ENCODE measurements at places on chromosomes 2 and 18. TPM values are rescaled to one million over a fixed set of nuclear protein-coding genes. Genes with fewer than 3 reads are reported as not detected.
A peak's percentile ranks its signal among the peaks of the same experiment; 100 is the strongest.

The INHBB gene
- total RNA-seq: 3.6 TPM

The GULP1 gene
- 50.3 TPM for total RNA-seq

The CABYR gene
- total RNA-seq: 0.52 TPM

DNA sequence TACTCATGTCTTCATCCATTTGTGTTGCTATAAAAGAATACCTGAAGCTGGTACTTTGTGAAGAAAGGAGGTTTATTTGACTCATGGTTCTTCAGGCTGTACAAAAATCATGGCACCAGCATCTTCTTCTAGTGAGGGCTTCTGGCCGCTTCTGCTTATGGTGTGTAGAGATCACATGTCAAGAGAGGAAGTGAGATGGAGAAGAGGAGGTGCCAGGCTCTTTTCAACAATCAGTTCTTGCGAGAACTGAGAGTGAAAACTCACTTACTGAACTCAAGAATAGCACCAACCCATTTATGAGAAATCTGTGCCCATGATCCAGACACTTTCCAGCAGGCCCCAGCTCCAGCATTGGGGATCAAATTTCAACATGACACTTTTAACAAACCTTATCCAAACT is 30.0 kb upstream of the BARD1 start:
- no peak overlapping the region for H3K4me3 ChIP-seq
- no peak overlapping the region for H3K27ac ChIP-seq
- no peak for DNase-seq
- no peaks in the 10 kb centered on the region for H3K27me3 ChIP-seq
- no peaks in the 10 kb centered on the region for H3K4me1 ChIP-seq

GRCh38 chr2:62147610-62148301 is 48.2 kb upstream of the B3GNT2 start:
- DNase-seq: no peak
- H3K36me3 ChIP-seq: no peaks in the 10 kb centered on the region
- no peak overlapping the region for H3K27ac ChIP-seq
- H3K4me3 ChIP-seq: no peak overlapping the region
- H3K4me1 ChIP-seq: no peaks in the 10 kb centered on the region

GRCh38 chr2:215775106-215775505 is 238.2 kb downstream of the MREG start:
- no peak for DNase-seq
- H3K27me3 ChIP-seq: no peaks in the 10 kb centered on the region
- no peaks in the 10 kb centered on the region for H3K4me1 ChIP-seq
- H3K36me3 ChIP-seq: no peaks in the 10 kb centered on the region

- no peak overlapping the region for H3K27ac ChIP-seq
- DNase-seq: no peak
- peaks cover 10% of the 10 kb centered on the region for H3K4me1 ChIP-seq
- H3K27me3 ChIP-seq: no peaks in the 10 kb centered on the region
Observed at GRCh38 chr2:67848551-67849285, 214.1 kb downstream of the C1D start.

DNA sequence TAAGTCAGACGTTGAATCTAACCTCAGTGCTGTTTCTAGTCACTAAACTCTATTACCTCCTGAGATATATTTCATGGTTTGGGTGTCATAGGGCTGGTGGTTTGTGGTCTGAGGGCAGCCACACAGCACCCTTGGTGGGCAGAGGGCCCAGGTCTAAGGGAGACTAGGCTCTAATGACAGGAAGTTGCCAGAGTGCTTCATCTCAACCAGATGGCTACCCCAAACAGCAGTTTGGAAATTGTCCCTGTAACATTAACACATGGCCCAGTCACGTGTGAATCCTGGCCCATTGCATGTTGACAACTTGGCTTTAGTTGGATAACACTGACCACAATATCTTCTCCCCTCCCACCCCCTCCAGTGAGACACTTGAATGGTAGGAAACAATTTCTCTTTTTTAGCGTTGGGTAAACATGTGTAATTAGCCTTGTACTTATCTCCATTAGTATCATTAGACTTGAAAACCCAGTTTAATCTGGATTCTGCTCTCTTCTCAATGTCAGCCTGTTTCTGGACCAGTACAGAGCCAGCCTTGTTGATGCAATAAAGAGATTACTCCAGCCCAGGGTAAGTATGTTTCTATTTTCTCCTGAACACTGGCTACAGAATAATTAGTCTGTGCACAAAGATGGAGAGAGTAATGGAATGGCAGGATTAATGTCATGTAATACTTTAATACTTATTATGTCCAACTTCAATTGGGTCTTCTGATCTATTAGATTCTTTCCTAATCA is 187.8 kb upstream of the SIX3 start:
- no peak for DNase-seq
- no peak overlapping the region for H3K4me3 ChIP-seq
- no peaks in the 10 kb centered on the region for H3K4me1 ChIP-seq
- no peak overlapping the region for H3K27ac ChIP-seq
- H3K36me3 ChIP-seq: no peaks in the 10 kb centered on the region
- no peaks in the 10 kb centered on the region for H3K27me3 ChIP-seq

DNA sequence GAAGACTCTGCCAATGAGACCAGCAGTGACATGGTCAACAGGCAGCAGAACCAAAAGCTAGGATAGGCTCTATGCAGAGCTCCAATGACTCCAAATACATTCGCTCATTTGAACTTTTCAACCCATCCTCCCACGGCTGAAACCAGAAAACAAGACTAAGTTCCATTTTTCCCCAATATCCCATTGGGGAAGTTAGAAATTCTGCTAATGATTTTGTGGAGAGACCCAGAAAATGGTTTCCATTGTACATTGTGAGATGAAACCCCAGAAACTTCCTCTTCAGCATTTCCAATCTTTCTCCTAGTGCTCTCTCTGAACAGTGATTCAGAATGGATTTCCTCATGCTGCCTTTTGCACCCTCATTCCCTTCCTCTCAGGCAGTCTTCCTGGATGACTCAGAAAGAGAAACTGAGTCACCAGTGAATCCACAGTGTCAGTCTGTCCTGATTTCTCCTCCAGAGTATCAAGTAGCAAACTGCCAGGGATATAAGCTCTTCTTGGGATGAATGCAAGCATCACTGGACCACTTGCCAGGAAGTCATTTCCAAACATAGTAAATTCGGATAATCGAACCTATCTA is 467.7 kb upstream of the ID2 start:
- no peak overlapping the region for H3K4me3 ChIP-seq
- no peaks in the 10 kb centered on the region for H3K27me3 ChIP-seq
- no peaks in the 10 kb centered on the region for H3K4me1 ChIP-seq
- H3K27ac ChIP-seq: no peak overlapping the region

- peak within 1 kb of the TSS; percentile 85 for H3K4me3 ChIP-seq
- peak within 1 kb of the TSS; percentile 99 for H3K27ac ChIP-seq
- H3K27me3 ChIP-seq: no peaks in the 10 kb centered on the region
- H3K36me3 ChIP-seq: no peaks in the 10 kb centered on the region
- peak; percentile 50 for DNase-seq
Observed at GRCh38 chr2:46915281-46915810, at the start of gene MCFD2. Gene MCFD2, minus strand, starts transcription at chr2:46915806. Its CDS starts 6,635 bp downstream, at chr2:46909171.

DNA sequence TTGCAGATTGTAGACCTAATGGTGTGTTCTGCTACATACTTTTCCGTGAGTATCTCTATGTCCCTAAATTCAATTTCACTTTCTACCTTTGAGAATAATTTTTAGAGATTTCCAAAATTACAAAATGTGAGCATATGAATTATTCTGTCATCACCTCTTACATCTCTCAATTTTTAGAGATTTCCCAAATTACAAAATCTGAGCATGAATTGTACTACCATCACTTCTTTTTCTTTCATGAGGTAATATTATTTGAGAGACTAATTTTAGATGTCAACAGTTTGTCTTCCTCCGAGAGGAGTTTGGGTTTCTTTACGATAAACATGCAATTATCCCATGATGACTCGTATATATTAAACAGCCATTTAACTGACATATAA is 32.1 kb downstream of the INSIG2 start:
- no peak overlapping the region for H3K4me3 ChIP-seq
- no peaks in the 10 kb centered on the region for H3K36me3 ChIP-seq
- H3K4me1 ChIP-seq: peaks cover 43% of the 10 kb centered on the region
- H3K27me3 ChIP-seq: no peaks in the 10 kb centered on the region

- H3K36me3 ChIP-seq: no peaks in the 10 kb centered on the region
- no peaks in the 10 kb centered on the region for H3K27me3 ChIP-seq
- no peaks in the 10 kb centered on the region for H3K4me1 ChIP-seq
- no peak for DNase-seq
- no peak overlapping the region for H3K27ac ChIP-seq
- no peak overlapping the region for H3K4me3 ChIP-seq
Observed at GRCh38 chr2:40435426-40436092, 16.3 kb downstream of the SLC8A1 start.

DNA sequence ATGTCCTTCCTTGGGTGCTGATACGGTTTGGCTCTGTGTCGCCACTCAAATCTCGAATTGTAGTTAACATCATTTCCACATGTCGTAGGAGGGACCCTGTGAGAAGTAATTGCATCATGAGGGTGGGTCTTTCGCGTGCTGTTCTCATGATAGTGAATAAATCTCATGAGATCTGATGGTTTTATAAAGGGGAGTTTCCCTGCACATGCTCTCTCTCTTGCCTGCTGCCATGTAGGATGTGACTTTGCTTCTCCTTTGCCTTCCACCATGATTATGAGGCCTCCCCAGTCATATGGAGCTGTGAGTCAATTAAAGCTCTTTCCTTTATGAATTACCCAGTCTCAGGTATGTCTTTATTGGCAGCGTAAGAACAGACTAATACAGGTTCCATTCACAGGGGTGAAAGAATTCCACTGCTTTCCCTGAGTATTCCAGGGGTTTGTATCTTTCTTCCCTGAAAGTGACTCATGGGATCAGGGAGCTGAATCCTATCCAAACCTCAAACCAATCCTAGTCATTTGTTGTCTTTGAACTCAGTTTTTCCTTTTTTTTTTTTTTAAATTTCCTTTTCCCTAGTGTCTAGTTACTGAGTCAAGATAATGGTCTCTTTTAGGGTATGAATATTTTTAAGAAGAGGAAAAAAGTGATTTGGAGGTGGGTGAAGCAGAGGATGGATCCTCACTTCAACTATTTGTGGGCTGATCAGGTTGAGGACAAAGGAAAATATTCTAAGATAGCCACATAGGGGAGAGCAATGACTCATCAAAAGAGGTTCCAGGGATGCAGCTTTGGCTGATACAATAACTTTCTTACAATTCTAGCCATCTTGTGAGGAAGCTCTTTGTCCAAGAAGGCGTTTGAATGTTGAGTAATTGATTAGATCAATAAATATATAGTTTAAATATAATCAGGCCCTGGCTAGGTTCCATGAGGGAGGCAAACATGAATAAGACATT is 19.5 kb upstream of the KCNE4 start:
- H3K4me1 ChIP-seq: peaks cover 9% of the 10 kb centered on the region
- no peak overlapping the region for H3K4me3 ChIP-seq
- no peaks in the 10 kb centered on the region for H3K27me3 ChIP-seq
- H3K36me3 ChIP-seq: no peaks in the 10 kb centered on the region

DNA sequence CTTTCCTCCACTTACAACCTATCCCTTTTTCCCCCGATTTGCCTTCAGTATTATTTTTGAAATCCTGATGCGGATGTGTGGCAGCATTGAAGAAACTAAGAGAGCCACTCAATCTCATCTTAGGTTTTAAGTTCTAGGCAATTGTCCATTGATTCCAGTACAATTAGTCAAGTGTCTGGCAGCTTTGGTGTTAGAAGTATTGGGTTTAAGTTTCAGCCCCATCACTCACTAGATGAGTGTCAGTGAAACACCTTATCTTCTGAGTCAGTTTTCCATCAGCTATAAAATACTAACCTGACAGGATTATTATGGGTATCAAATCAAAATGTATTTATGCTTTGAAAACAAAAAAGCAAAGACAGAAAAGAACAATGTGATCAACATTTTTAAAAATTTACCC is 16.8 kb upstream of the CUL3 start:
- no peaks in the 10 kb centered on the region for H3K27me3 ChIP-seq
- no peak overlapping the region for H3K4me3 ChIP-seq
- H3K36me3 ChIP-seq: no peaks in the 10 kb centered on the region
- H3K27ac ChIP-seq: no peak overlapping the region
- no peak for DNase-seq

DNA sequence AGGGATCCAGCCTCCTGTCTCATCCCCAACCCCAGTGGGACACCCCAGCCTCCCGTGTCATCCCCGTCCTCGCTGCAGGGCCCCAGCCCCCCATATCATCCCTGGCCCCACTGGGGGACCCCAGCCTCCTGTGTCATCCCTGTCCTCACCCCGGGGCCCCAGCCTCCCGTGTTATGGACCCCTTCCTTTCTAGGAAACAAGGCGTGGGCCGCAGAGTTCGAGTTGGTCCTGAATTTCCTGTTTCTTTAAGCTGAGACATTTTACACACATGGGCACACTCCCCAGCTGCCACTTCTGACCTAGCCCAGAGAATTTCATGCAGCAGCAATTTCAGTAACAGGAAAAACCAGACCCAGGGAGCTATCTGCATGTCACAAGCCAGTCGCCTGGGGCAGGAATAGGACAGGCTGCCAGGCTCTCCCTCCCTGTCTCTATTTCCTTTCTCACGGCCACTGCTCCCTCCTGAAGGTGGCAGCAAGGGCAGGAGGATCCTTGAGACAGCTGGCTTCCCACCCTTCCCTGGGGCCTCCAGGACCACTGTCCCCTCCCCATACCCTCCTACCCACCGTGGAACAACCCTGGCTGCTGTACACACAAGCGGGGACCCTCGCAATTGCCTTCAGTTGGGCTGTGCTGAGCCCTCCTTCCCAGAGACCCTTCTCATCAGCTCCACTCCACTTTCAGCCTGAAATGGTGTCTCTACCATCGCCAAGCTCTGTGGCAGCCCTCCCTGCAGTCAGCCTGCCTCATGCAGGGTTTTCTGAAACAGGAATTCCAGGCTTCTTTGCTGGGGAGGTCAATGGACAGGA is 141.9 kb upstream of the ID2 start:
- no peaks in the 10 kb centered on the region for H3K36me3 ChIP-seq
- peak overlapping the region; percentile 79 for H3K27ac ChIP-seq
- DNase-seq: peak; percentile 58
- peaks cover 32% of the 10 kb centered on the region for H3K4me1 ChIP-seq

- H3K36me3 ChIP-seq: no peaks in the 10 kb centered on the region
- no peaks in the 10 kb centered on the region for H3K27me3 ChIP-seq
- DNase-seq: peak; percentile 12
- no peak overlapping the region for H3K27ac ChIP-seq
- H3K4me1 ChIP-seq: no peaks in the 10 kb centered on the region
Observed at GRCh38 chr18:8450013-8450412, 159.2 kb upstream of the RAB12 start.

GRCh38 chr2:85681372-85681763 is 12.8 kb upstream of the GNLY start:
- peaks cover 12% of the 10 kb centered on the region for H3K4me1 ChIP-seq

DNA sequence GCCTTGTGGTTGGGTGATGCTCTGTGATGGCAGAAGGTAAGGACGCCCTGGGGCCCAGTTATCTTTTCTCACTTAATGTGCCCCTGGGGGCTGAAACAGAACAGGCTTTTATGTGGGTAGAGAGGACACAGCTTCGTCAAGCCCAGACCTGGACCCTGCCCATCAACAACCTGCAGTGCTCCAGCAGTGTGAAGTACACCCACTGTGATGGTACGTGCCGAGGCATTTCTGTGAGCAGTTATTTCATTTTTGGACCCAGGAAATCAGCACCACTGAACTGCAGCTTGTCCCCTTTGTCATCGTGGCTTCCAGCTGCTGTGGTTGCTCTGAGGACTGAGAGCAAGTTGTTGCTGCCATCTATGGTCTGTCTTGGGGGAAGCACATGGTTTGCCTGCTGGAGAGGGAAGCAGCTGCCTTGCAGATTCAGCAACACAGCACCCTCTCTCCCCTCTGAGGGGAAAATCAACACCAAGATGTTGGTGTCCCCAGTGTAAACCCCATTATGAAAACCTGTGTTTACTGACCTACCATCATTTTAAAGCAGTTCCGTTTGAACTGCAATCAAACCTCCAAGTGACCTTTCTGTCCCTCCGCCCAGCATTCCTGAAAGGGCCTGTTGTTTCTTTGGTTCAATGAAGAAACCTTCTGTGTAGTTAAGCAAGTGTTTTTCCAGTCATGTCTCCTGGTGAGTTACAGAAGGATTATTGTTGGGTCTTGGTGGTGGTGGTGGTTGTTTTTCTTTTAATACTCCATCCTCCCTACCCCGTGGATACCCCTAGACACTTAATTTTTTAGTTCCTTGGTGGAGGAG is 158.2 kb downstream of the MGAT5 start:
- H3K4me1 ChIP-seq: peaks cover 20% of the 10 kb centered on the region
- peak overlapping the region; percentile 54 for H3K27ac ChIP-seq
- H3K27me3 ChIP-seq: no peaks in the 10 kb centered on the region

Data from body of pancreas (tissue), 4 donors.